ENCODE measurements at places on chromosomes 7 and 10. TPM values are rescaled to one million over a fixed set of nuclear protein-coding genes. Genes with fewer than 3 reads are reported as not detected.

Gene HYAL4
- not detected for polyA plus RNA-seq

Gene CUZD1
- 2.7 TPM for polyA plus RNA-seq

Gene CTAGE4
- polyA plus RNA-seq = 10.1 TPM

Gene BLNK
- 17.9 TPM for polyA plus RNA-seq

Gene ZNF853
- 15.5 TPM for polyA plus RNA-seq
